ENCODE measurements at places on chromosomes 1 and 21.

GRCh38 chr1:193069748-193070385, 10.5 kb downstream of the RO60 start:
- no peak for DNase-seq

DNA sequence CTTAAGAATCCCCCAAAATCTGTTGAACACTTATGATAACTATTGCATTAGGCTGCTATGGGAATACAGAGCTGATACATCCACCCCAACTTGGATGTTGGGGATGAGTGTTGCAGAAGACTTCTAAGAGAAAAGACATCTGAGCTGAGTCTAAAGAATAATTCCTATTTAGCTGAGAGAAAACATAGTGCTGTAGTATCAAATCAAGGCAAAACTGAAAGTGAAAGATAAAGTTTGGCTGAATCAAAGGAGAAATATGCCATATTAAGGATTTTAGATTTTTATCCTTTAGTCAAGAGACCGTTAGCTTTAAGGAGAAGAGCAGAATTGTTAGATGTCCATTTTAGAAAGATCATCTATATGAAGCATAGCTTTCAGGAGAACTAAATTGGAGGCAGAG, 726.9 kb upstream of the PTBP2 start:
- DNase-seq = no peak

DNA sequence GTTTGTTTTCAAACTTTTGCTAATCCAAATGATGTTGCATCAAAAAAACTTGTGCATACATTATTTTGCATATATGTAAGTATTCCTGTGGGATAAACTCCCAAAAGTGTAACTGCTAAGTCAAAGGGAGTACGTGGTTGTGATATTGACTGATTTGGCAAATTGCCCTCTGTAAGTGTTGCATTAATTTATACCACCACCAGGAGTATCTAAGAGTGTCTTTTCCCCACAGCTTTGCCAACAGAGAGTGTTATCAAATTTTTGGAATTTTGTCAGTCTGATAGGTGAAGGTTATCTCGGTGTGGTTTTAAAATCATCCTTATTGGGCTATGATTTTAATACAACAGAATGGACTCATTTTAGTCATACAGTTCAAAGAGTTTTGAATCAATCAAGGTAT, 30.1 kb upstream of the PARP1 start:
- DNase-seq = no peak

- no peak for DNase-seq
These were observed 152.8 kb downstream of the GRIK3 start for GRCh38 chr1:36881541-36881940.

DNA sequence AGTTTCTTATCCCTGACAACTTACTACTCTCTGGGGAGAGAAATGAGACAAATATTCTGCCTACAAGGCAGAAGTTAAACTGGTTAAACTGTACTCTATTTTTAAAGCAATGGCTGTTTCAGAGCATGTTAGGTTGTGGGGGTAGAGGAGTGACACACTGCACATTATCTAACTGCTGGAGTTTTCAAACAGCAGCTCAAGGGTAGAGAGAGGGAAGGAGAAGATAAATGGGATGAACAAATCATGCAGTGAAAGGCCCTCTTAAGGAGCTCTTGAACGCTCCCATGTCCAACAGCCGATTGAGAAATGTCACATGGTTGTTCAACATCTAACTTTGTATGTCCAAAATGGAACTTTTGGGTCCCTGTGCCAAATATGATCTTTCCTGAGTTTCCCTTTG, 14.0 kb upstream of the IFI44L start:
- DNase-seq = no peak

GRCh38 chr1:185790194-185790735, 56.1 kb downstream of the HMCN1 start:
- no peak for DNase-seq

GRCh38 chr1:164718821-164719220, 159.8 kb downstream of the PBX1 start:
- no peak for DNase-seq

GRCh38 chr1:97685360-97685759, 235.5 kb downstream of the DPYD start:
- no peak for DNase-seq

DNA sequence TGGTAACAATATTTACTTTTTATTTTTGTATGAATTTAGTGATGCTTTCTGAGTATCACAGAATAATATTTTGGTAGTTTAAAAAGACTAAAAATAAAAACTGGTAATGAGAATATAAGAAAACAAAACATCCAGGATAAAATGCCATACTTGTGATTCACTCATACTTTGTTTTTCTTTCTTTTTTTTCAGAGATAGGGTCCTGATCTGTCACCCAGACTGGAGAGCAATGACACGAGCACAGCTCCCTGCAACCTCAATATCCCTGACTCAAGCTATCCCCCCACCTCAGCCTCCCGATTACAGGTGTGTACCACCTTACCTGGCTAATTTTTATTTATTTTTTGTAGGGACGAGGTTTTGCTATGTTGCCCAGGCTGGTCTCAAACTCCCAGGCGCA, 64.2 kb upstream of the ADAM30 start:
- no peak for DNase-seq

GRCh38 chr1:193125369-193125768, 3.5 kb downstream of the CDC73 start:
- no peak for DNase-seq

- DNase-seq = no peak
These were observed 22.5 kb upstream of the SRP9 start for GRCh38 chr1:225754940-225755641.

GRCh38 chr1:245197911-245198379, 43.2 kb downstream of the KIF26B start:
- DNase-seq = no peak

DNA sequence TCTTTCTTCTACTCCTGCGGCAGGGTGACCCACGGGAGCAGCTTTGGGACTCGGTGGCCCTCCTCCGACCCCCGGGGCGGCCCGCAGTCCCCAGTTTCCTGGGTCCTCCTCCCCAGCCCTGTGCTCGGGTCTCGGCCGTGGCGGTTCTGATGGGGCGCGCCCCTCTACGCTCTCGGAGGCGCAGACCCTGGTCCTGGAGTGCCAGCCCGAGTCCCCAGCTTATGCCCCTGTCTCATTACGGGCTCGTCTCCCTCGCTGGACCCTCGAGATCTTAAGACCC, 430 bp downstream of the BTG2 start:
- no peak for DNase-seq

- DNase-seq = no peak
These were observed 137.9 kb upstream of the CAMK1G start for GRCh38 chr1:209445576-209445975.

DNA sequence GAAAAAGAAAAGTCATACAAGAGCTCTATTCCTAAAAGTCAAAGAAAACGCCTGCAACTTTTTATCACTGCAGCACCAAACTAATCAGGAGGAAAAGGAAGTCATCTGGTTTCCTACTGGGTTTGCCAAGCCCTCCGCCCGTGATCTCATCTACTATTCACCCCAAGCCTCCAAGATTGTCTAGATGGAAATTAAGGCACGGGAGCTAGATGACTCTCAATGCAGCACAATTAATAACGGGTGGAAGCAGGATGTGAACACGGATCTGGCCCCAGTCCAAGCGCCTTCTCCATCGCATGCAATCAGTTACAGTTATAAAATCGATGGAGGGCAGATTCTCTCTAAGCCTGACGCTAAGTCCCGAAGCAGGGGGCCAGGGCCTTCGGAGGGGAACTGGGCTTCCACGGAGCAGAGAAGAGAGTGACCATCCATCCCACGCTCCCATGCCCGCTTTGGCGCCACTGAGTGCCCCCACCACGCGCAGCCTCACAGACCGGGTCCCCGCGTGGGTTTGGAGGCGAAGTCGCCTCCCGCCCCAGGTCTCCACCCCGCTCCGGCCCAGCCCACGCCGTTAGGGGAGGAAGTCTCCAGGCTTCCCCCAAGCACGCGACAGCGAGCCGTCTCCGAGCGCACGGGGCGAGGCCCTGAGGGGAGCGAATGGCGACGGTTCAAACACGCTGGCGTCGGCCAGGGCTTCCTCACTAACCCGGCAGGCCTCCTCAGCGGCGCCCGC, 1.8 kb downstream of the HSF2BP start:
- DNase-seq = no peak

GRCh38 chr1:153614189-153614900, 1.4 kb upstream of the S100A16 start:
- no peak for DNase-seq

DNA sequence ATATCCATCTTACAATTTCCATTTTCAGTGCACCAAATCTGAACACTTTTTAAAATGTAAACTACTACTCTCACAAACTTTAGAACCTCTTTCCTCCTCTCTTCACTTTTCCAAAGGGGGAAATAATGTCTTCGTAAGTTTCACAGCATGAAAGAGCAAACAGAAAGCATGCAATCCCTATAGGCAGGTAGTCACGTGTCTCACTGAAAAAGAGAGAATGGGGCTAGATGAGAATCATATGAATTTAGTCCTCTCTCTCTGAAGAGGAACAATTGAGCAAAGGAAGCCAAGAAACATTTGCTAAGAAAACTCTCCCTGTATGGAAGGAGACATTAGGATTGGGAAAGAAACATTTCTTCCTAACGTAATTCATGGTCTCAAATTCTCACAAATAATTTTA, 613.9 kb downstream of the PLA2G4A start:
- no peak for DNase-seq

DNA sequence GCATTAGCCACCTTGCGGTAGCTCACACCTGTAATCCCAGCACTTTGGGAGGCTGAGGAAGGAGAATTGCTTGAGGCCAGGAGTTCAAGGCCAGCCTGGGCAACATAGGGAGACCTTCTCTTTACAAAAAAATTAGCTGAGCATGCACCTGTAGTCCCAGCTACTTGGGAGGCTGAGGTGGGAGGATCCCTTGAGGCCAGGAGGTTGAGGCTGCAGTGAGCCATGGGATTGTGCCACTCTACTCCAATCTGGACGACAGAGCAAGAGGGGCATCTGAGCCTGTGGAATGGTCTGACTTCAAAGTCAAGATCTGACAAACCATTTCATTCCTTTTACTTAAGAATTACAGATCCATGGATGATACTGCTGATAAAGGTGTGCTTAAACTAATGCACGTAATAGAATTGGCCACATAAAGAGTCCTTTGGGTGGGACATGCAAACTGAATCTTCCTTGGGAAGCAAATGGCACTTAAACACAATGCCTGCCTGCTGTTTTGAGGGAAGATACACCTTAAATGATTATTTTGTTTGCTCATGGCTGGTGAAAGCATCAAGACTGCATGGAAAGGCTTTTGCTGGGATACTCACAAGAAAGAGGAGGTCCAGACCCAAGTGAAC, 2.5 kb upstream of the TMEM201 start:
- no peak for DNase-seq

DNA sequence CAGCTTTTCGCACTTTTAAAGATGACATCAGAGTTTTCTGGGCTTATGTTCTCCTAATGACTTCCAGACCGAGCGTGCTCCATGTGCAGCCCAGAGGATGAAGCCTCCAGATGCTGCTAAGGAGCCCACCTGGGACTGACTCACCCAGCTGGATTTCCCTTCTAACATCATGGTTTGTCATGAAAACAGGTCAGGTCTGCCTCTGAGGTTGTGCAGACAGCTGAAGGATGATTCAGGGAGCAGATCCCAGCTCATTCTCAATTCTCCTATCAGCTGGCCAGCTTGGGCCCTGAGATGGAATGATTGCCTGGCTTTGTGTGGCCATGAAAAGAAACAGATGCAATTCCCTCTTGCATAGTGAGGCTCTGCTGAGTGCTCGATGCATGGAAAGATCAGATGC, 123.9 kb upstream of the DUSP10 start:
- DNase-seq = no peak

DNA sequence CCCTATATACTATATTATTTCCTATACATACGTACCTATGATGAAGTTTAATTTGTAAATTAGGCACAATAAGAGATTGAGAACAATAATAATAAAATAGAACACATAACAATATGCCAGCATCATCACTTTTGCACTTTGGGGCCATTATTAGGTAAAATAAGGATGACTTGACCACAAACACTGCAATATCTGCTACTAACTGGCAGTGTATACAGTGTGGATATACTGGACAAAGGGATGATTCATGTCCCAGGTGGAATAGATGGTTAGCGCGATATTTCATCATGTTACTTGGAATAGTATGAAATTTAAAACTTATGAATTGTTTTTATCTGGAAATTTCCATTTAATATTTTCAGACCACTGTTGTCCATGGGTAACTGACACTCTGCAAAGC, 35.4 kb upstream of the TXLNA start:
- no peak for DNase-seq

DNA sequence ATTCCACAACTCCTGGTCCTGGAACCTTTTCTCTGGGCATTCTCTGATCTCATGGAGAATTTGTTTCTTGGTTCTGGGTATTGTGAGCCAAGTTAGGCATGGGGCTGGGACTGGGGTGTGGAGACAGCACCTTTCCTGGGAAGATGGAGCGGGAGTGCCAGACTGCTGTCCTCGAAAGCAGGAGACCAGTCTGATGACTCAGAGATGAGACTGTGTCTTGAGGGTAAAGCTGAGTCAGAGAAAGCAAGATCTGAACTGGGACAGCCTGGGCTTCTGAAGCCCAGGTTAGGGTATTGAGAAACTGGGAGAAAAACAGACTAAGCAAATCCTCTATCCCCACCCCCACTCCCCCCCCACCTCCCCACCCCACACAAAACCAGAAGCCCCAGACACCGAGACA, 2.2 kb upstream of the KANK4 start:
- no peak for DNase-seq

DNA sequence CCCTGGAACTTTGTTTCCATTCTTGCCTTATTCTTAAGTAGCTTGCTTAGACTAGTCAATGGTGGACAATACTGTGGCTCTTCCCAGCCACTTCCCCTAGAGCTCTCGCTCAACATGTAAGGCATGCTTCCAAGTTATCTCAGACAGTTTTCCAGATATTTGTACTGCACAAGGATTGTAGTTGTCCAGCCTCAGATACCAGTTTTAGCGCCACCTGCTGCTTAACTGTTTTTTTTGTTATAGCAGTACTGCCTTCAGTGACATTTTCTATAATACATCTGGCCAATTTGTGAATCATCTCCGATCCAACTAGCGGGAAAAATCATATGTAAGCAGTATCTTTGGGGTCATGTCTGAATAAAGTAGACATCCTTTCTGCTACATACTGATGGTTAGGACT, 346.7 kb upstream of the ADGRL4 start:
- peak; percentile 6 for DNase-seq

Measured in stimulated activated CD4-positive, alpha-beta T cell treated with anti-CD3 and anti-CD28 coated beads, Interleukin-15, amount 100 ng/mL, for 24 hours (primary cell).